ENCODE measurements at places on chromosomes 3 and 15. TPM values are rescaled to one million over a fixed set of nuclear protein-coding genes. Genes with fewer than 3 reads are reported as not detected.

Gene ACTRT3
- total RNA-seq = 0.93 TPM

DNA sequence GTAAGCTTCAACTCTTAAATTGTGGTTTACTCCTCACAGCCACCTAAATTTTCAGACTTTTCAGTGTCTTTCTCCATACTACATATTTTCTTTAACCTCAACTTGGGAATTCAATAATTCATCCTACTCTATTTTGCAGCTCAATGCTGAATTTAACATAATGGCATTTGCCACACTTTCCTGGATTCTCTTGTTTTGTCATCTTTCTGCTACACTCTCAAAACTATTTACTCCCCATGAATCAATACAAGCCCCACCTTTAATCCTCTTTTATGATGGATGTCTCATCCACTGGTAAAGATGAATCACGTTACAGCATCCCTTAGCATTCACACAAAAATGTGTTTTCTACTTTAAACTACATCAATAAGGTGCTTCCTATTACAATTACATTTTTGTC lies 19.6 kb upstream of the CHMP2B start:
- DNase-seq = peak; percentile 23
- no peak overlapping the region for H3K4me3 ChIP-seq
- no peaks in the 10 kb centered on the region for H3K36me3 ChIP-seq
- H3K27ac ChIP-seq = no peak overlapping the region
- peaks cover 11% of the 10 kb centered on the region for H3K4me1 ChIP-seq

GRCh38 chr3:182979103-182979673 lies 1.1 kb downstream of the DCUN1D1 start:
- H3K27me3 ChIP-seq = no peaks in the 10 kb centered on the region
- H3K27ac ChIP-seq = peak overlapping the region; percentile 84
- no peak for DNase-seq
- no peaks in the 10 kb centered on the region for H3K36me3 ChIP-seq

DNA sequence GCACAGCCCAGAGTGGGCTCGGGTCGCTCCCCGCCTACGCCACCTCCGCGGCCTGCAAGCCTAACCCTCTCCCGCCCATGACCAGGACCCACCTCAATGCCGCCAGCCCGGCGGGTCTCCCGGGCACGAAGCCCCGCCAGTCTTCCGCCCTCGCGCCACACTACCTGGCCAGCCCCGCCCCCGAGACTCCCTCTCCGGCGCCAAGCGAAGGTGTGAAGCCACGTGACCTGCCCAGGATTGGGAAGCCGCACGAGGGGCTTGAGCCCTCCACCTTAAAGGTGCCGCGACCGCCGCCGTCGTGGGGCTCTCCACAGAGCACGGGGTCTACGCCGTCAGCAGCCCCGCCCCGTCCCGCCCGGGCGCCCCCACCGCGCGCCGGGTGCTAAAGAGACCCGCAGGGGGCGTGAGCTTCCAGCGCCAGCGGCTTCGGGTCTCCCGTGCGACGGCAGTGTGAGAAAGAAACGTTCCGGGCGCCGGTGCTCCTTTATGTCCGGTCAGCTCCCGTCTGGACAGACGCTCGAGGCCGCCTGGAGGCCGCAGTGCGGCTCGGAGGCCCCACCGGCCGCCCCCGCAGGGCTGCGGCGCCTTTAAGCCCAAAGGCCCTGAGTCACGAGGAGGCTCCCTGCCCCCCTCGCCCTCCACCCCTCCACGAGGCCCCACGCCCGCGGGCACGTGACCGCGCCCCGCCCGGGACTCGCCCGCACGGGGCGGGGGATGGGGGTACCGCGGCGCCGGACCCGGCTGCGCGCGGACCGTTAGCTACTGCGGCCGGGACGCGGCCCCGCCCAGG lies at the start of gene CPEB1:
TSS of gene CPEB1 (minus strand) at position 319 of the 790 bp plus-strand sequence. CDS start 18,904 bp downstream, outside the sequence.
- DNase-seq = no peak
- H3K4me3 ChIP-seq = no peak within 1 kb of the TSS
- H3K4me1 ChIP-seq = no peaks in the 10 kb centered on the region
- H3K27me3 ChIP-seq = peaks cover 44% of the 10 kb centered on the region
- no peaks in the 10 kb centered on the region for H3K36me3 ChIP-seq

GRCh38 chr3:136404056-136404455 lies 153.9 kb downstream of the PCCB start:
- H3K36me3 ChIP-seq = peaks cover 22% of the 10 kb centered on the region
- H3K4me1 ChIP-seq = no peaks in the 10 kb centered on the region
- no peak overlapping the region for H3K27ac ChIP-seq
- no peak for DNase-seq

DNA sequence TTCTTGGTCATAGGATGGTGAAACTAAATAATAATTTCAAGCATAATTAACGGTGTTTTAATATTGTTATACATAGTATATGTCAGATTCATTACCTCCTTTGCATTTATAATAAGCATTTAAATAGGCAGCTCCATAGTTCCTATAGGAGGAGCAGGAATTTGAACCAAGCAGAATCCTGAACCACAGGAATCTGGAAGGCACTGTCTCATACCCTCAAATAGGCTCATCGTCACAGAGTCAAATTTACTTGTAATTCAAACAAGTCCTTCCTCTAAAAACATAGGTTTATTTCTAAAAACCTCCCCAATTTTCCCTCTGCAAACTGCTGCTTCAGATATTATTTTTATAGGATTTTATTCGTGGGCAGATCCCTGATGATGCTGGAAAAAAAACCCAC lies 376.3 kb upstream of the ARHGEF26 start:
- no peak overlapping the region for H3K4me3 ChIP-seq
- no peak for DNase-seq
- peaks cover 8% of the 10 kb centered on the region for H3K4me1 ChIP-seq
- H3K27ac ChIP-seq = no peak overlapping the region
- no peaks in the 10 kb centered on the region for H3K27me3 ChIP-seq

DNA sequence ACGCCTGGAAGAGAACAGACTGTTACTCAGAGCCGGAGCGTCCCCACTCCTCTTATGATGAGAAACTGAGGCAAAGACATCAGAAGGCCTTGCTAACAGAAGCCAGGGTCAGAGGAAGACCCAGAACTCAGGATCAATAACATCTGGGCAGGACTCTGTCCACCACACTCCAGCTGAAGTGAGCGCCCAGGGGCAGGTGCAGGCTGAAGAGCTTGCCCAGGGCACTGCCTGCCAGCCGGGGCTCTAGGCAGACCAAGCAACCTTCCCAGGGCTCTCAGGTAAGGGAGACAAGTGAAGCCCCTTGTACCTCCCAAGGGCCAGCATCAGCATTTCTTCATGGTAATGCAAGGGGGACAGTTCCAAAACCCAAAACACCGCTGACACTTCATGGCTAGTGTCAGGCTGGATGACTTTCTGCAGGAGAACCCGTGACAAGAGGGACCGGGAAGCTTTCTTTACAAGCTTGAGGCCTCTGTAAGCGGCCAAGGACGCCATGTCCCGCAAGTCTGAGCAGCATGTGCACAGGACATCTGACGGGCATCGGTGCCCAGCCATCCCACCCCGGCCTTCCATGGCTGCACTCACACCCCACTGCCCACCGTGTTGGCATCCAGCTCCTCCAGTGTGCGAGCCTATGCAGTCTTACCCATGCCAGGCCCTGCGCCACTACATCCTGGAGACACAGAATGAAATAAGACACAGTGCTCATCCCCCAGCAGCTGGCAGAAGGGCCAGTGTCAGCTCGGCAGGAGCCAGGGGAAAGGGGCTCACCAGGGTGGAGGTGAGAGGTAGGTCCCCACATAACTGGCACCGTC lies 14.1 kb downstream of the XXYLT1 start:
- no peaks in the 10 kb centered on the region for H3K27me3 ChIP-seq
- no peak for DNase-seq
- no peak overlapping the region for H3K4me3 ChIP-seq
- no peak overlapping the region for H3K27ac ChIP-seq
- no peaks in the 10 kb centered on the region for H3K36me3 ChIP-seq
- peaks cover under 1% of the 10 kb centered on the region for H3K4me1 ChIP-seq

GRCh38 chr3:11662392-11662990 lies 18.8 kb upstream of the VGLL4 start:
- H3K36me3 ChIP-seq = no peaks in the 10 kb centered on the region
- H3K4me3 ChIP-seq = no peak overlapping the region
- no peak overlapping the region for H3K27ac ChIP-seq
- H3K27me3 ChIP-seq = no peaks in the 10 kb centered on the region
- DNase-seq = peak; percentile 47
- peaks cover 13% of the 10 kb centered on the region for H3K4me1 ChIP-seq

Gene GAP43
- total RNA-seq = not detected

DNA sequence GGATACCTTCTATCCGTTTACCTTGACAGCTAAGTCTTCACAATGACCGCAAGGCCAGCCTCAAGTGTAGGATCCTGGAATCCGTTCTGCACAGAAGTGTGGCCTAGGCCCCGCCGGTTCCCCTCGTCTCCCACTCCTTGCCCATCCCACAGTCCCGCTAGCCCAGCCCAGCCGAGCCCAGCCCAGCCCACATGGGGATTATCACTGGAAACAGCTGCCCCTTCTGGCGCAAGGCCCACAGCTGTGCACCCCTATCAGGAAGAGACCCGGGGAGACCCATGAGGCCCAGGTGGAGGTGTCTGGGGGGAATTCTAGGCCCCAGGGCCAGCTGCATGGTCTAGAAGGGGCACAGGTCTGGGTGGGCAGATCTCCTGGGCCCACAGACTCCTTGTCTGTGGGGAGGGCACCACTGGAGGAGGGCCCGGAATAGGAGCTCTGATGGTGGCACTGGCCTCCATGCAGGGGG lies 27.9 kb upstream of the KLF13 start:
- DNase-seq = no peak
- H3K4me3 ChIP-seq = no peak overlapping the region
- peaks cover 6% of the 10 kb centered on the region for H3K36me3 ChIP-seq
- H3K4me1 ChIP-seq = peaks cover 14% of the 10 kb centered on the region

Gene ARL14
- 0.72 TPM for total RNA-seq

GRCh38 chr3:161197855-161198850 lies 23.0 kb upstream of the NMD3 start:
- H3K4me3 ChIP-seq = no peak overlapping the region
- no peak for DNase-seq
- no peaks in the 10 kb centered on the region for H3K4me1 ChIP-seq

DNA sequence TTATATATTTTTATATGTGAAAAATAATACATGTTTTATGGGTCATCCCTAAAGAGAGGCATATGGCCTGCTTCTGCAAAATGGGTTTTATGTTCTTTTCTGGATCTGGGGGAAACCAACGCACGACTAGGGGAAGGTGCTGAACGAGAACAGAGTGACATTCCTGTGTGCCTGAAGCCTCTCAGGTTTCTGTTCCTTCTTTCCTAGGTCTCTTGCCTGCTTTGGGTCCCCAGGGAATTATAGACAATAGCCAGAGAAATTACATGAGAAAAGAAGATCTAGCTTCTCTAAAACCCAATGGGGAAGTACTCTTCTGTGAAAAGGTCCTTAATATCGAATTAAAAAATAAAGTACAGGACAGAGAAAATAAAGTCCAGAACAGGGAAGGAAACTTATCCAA lies 66.5 kb downstream of the IGSF11 start:
- no peak overlapping the region for H3K4me3 ChIP-seq
- H3K27ac ChIP-seq = no peak overlapping the region
- no peaks in the 10 kb centered on the region for H3K4me1 ChIP-seq

Gene ITGA11
- total RNA-seq = not detected

DNA sequence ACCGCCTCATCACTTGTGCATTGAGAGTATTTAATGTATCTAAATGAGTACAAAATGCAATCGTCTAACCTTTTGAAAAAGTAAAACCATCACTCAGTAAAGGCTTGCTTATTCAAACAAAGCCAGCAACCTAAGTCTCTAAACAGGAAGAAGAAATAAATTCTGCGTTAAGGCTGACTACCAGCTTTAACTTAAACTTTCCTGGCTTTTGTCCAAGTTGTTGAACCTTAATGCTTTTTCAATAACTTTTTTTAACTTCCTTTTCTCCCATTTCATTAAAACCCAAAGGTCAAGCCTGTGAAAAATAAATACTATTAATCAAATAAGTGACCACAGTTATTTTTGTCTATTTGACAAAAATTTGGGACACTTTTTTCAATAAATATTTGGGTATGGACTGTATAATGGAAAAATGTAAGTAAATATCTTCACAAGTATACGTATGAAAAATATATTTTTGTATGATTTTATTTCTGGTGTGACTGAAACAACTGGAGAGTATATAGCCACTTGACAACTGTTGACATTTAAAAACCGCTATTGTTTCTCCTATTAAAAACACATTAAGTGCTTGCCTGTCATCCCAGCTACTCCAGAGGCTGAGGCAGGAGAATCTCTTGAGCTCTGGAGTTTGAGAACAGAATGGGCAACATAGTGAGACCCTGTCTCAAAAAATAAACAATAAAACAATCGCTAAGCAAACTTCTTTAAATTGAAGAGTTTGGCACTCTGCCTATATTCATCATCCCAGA lies 2.9 kb downstream of the KLHL24 start:
- no peaks in the 10 kb centered on the region for H3K4me1 ChIP-seq
- H3K36me3 ChIP-seq = peaks cover 22% of the 10 kb centered on the region
- H3K27me3 ChIP-seq = no peaks in the 10 kb centered on the region
- H3K4me3 ChIP-seq = peak overlapping the region; percentile 86
- no peak overlapping the region for H3K27ac ChIP-seq

DNA sequence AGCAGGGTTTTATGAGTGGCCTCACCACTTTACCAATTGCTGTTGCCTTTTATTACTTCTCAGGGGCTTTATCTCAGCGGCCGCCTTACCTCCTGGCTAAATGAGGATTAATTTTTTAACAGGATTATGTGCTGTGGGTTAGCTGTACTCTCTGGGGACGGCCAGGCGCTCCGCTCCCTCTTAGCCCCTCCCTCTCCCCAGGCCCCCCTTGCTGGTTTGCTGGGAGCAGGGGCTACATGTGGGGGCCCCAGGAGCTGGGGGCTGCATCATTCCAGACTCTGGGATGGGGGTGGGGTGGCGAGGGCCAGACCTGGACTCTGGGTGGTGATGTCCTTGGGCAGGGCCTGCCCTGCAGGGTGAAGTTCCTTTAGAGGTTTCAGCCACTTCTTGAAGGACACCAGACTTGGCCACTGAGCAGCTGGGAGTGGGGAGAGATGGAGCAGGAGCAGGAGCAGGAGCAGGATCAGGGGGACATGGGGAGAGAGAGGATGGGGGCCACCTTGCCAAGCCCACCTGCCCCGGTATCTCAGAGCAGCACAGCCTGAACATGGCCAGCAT lies 196.1 kb downstream of the GOLGA6L6 start:
- H3K27ac ChIP-seq = no peak overlapping the region
- no peak for DNase-seq
- H3K36me3 ChIP-seq = no peaks in the 10 kb centered on the region
- no peak overlapping the region for H3K4me3 ChIP-seq
- H3K4me1 ChIP-seq = no peaks in the 10 kb centered on the region
- no peaks in the 10 kb centered on the region for H3K27me3 ChIP-seq

Gene ZDHHC23
- 7.4 TPM for total RNA-seq

Gene ADAM10
- 109 TPM for total RNA-seq

GRCh38 chr15:75723847-75724660 lies 11.4 kb upstream of the CSPG4 start:
- H3K27me3 ChIP-seq = no peaks in the 10 kb centered on the region
- no peak overlapping the region for H3K4me3 ChIP-seq
- peak; percentile 75 for DNase-seq
- H3K27ac ChIP-seq = peak overlapping the region; percentile 86
- H3K36me3 ChIP-seq = no peaks in the 10 kb centered on the region
- peaks cover 10% of the 10 kb centered on the region for H3K4me1 ChIP-seq

Gene ANAPC13
- 78.4 TPM for total RNA-seq

All from MCF 10A (cell line).